ENCODE measurements at places on chromosomes 7 and 10.

DNA sequence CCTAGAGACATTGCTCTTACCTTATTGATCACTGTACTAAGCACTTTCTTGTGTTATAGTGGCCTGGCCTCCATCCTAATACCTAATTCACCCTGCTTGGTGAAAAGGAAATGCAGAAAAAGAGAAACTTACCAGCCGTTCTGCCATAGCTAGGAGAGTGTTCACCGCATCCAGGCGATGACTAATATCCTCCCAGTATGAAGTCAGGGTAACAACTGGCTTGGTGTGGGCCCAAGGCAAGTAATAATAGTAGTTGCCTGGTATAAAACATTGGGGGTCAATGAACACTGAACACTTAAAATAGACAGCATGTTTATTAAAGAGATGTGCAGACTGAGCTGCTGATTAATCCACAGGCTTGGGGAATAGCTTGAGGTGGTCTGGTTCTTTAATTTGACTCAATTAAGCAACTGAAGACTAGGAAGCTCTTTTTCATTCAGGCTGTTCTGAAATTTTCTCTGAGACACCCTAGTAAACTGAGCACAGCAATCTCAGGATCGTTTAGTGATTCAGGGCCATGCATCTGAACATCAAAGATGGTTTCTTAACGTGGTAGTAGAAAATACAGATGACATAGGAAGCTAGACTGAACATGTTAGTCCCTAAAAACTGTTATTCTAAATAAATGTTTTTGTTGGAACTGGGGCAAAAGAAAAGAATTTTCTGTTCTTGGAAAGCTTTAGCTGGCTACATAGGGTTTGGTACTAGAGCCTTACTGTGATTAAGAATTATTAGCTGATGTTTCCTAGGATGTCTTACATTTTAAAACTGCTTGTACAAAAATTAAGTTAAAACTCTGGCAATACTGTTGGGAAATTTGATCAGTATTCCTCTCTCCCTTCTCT is 102.2 kb downstream of the MYOF start:
- no peak for DNase-seq

- DNase-seq: no peak
These were observed 569.4 kb downstream of the HTR7 start for GRCh38 chr10:90288391-90288933.

GRCh38 chr10:131775433-131775832 is 125.4 kb upstream of the PPP2R2D start:
- DNase-seq: no peak

GRCh38 chr7:29467193-29467926 is 96.3 kb upstream of the PRR15 start:
- DNase-seq: no peak

- peak; percentile 51 for DNase-seq
These were observed 43.9 kb downstream of the APBB1IP start for GRCh38 chr10:26481914-26482550.

- no peak for DNase-seq
These were observed 41.8 kb downstream of the CHST3 start for GRCh38 chr10:72006026-72006425.

DNA sequence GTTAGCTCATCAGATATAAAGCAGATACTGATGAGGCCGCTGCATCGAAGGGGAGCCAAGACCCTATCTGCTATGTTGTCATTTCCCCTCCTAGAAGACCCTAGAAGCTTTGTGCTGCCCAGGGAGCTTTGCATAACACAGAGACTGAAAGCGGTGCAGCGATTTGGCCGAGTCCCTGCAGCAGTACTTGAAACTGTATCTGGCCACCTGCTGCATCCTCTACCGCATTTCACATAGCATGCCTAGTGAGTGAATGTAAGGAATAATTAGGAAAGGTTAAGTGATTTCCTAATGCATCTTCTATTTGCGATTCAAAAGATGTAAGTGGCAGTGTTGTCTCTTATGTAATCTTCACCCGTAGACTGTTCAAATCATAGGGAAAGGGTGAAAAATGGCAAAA is 106.7 kb downstream of the LRMDA start:
- DNase-seq: no peak

DNA sequence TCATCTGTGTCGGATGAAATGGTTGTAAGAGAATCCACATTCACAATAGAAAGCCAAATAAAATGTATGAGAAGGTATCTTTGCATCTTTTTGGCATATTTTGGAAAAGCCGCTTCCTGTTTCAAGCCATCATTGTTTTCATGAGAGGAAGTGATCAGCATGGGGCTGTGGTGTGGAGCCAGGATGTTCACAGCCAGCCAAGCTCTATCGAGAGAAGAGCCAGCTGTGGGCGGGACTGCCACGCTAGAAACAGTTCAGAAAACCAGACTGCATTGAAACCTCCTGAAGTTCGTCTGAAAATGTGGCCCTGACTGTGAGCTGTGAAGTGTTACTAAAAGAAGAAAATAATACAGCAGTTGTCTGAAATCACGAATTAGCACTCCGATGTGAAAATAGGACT is 21.2 kb upstream of the NPS start:
- DNase-seq: no peak

DNA sequence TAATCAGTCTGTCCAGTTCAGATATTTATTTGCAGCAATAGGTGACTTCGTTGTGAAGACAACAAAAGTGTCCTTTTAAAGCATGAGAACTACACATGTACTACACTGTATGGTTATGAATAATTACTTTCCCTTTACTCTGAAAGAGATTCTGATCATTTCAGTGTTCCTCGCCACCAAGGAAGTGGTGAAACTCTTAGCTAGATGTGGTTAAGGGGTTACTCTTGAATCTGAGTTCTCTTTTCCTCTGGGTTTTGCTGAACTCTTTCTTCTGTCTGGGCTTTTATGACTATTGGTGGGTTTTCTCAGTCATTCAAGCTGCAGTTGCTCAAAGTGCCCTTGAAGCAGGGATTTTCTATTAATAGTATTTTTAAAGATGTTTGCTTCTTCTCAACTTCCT is 127.9 kb upstream of the SEM1 start:
- peak; percentile 49 for DNase-seq

DNA sequence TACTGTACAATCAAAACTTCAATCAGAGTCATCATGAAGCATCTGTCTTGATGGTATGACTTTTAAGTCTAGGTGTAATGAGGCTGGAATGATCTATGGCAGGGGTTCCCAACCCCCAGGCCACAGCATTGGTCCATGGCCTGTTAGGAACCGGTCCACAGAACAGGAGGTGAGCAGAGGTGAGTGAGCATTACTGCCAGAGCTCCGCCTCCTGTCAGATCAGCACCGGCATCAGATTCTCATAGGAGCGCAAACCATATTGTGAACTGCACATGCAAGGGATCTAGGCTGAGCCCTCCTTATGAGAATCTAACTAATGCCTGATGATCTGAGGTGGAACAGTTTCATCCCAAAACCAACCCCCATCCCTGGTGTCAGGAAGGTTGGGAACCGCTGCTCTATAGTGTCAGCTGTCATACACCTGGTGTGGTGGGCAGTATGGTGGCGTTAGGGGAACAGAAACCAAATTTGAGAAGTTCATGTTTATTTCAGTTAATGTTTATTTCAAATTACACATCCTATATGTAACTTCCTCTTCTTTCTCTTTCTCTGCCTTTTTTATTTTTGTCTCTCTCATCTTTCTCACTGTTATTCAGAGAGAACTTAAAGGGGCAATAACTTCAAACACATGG is 432.6 kb downstream of the TNS3 start:
- no peak for DNase-seq

GRCh38 chr7:135480966-135481597 is 28.8 kb downstream of the CNOT4 start:
- no peak for DNase-seq

GRCh38 chr7:16233517-16233916 is 187.8 kb downstream of the CRPPA start:
- DNase-seq: no peak

GRCh38 chr7:129789652-129790051 is 163.1 kb downstream of the UBE2H start:
- DNase-seq: no peak

GRCh38 chr10:68221196-68221595 is 10.7 kb downstream of the ATOH7 start:
- DNase-seq: no peak

Measured in naive thymus-derived CD8-positive, alpha-beta T cell (primary cell).